ENCODE measurements at places on chromosomes 1 and 21.

DNA sequence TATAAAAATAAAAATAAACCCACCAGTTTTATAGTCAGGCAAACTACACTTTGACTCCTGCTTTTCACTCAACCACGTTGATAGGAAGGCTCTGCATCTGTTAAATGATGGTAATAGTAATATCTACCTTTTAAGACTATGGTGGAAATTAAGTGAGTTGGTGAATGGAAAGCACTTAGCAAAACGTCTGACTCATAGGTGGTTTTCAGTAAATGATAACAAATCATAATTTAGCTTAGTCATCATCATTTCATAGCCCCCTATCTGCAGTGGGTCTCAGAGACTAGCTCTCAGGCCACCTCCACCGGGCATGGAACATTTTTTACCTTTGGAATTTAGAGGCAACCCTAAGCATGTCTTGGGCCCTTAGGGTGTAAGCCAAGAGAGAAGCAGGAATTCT, 160.0 kb downstream of the PDE4B start:
- H3K27ac ChIP-seq = no peak overlapping the region
- no peak overlapping the region for H3K4me3 ChIP-seq
- no peaks in the 10 kb centered on the region for H3K27me3 ChIP-seq
- H3K4me1 ChIP-seq = no peaks in the 10 kb centered on the region
- H3K36me3 ChIP-seq = no peaks in the 10 kb centered on the region
- DNase-seq = no peak

DNA sequence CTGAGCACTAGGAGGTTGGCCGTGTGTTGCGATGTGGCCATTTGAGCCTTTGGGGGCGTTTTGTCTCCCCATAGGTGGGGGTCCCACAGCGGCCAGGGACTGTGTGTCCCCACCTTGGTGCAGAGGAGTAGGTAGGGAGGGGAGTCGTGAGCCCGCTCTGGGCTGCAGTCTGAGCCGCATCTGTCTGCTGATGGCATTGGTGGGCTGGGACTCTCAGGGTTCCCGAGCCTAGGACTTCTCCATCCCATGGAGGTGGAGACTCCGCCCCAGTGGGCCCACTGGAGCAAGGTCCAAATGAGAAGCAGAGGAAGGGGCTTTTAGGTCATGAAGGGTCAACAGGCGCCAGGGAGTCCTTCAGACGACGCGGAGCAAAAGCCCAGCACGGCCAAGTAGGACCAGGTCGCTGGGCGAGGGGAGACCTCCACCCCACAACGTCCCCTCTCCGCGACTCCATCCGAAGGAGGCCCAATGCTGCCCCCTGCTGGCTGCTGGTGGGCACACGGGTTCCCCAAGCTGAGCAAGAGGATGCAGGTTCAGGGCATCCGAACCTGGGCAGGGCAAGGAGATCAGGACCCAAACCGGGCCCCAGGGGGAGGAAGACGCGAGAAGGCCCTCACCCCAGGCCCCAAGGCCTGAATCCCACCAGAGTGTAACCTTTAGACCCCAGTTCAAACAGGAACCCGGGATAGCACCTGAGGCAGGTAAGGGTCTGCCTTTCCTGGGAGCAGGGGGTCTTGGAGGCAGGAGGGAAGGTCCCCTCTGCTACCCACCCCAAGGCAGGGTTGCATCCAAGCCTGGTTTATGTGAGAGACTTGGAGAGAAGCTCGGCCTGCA, 14.9 kb downstream of the TTC34 start:
- peaks cover 31% of the 10 kb centered on the region for H3K27me3 ChIP-seq
- no peak overlapping the region for H3K4me3 ChIP-seq
- H3K36me3 ChIP-seq = no peaks in the 10 kb centered on the region
- no peak for DNase-seq

DNA sequence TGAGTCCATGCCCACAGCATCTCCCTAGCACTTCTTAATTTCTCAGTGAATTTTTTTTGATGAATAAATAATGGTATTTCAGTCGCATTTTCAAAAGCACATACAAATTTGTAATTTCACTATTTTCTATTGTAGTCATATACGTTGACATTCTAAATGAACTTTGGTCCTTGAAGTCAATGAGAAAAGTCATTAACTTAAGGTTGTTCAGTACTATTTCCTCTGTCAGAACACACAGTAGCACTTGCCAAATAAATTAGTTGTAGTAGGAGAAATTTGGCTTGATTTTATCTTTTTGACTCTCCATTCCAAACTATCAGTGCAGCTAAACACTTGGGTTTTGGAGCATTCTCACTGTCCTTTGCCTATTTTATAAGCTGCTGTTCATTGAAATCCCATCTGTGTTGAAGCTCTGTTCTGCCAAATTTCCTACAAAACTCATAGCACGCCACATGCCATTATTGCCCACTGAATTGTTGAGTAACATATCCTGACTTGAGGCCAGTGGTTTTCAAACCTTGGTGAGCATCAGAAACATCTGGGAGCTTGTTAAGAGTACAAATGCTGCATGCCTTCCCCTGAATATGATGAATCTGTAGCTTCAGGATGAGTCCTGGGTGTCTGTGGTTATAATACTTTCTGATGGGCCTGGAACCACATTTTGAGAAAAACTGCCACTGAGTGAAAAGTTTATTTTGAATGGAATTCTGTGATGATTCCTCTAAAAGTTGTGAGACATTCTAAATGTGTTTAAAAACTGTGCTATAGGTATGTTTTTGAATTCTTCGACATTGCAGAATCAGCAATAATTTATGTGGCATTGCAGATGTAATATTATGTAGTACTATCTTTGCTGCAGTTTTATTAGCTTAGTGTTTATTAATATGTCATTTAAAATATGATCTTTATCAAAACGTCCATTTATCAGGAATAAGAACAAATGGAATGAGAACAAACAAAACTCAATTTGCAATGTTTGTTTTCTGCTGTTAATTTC, 78.9 kb downstream of the DNM3 start:
- no peaks in the 10 kb centered on the region for H3K4me1 ChIP-seq
- H3K4me3 ChIP-seq = no peak overlapping the region
- no peaks in the 10 kb centered on the region for H3K36me3 ChIP-seq
- DNase-seq = no peak

DNA sequence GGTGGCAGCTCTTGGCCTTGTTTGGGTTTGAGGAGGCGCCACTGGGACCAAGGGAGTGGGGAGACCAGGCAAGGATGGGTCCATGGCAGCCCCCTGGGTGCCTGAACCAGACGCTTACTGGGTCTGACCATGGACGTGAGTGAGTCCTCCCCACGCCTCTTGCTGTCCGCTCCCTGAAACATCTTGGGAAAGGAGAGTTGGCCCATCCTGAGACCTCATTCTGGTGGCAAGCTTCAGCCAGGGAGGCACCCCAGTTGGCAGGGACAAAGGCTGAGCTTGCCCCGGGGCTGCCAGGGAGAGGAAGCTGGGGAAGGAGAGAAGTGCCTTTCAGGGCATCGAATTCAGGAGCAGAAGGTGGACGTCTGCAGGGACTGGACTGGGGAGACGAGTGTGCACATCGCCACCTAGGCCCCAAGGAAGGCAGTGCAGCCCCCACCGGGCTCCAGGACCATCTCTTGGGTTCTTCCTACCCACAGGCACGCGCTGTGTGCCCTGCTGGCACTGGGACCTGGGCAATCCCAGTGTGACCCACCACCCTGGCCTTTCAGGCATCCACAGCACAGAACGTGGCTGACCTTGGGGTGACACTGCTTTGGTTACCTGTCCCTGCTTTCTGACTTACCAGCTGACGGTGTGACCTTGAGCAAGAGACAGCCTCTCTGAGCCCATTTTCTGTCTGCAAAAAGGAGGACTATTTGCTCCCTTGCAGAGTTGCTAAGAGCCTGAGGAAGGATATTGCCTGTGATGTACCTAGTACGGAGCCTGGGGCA, 132.9 kb upstream of the WNT4 start:
- DNase-seq = peak; percentile 65
- no peaks in the 10 kb centered on the region for H3K4me1 ChIP-seq
- no peak overlapping the region for H3K4me3 ChIP-seq
- no peak overlapping the region for H3K27ac ChIP-seq

GRCh38 chr1:27630859-27631491, 4.0 kb downstream of the FGR start:
- no peaks in the 10 kb centered on the region for H3K4me1 ChIP-seq
- peak overlapping the region; percentile 44 for H3K27ac ChIP-seq
- DNase-seq = no peak
- H3K27me3 ChIP-seq = no peaks in the 10 kb centered on the region
- H3K4me3 ChIP-seq = no peak overlapping the region
- H3K36me3 ChIP-seq = no peaks in the 10 kb centered on the region

GRCh38 chr1:176852124-176852523, 312.4 kb downstream of the ASTN1 start:
- H3K27me3 ChIP-seq = no peaks in the 10 kb centered on the region
- no peak overlapping the region for H3K27ac ChIP-seq
- H3K36me3 ChIP-seq = no peaks in the 10 kb centered on the region
- H3K4me1 ChIP-seq = no peaks in the 10 kb centered on the region

- no peaks in the 10 kb centered on the region for H3K27me3 ChIP-seq
- no peak for DNase-seq
- H3K4me1 ChIP-seq = no peaks in the 10 kb centered on the region
- no peaks in the 10 kb centered on the region for H3K36me3 ChIP-seq
Observed at GRCh38 chr1:247096958-247097357, 7.2 kb downstream of the ZNF669 start.

Measured in prostate gland (tissue), 2 donors.